ENCODE measurements at places on chromosomes 12 and 14.

DNA sequence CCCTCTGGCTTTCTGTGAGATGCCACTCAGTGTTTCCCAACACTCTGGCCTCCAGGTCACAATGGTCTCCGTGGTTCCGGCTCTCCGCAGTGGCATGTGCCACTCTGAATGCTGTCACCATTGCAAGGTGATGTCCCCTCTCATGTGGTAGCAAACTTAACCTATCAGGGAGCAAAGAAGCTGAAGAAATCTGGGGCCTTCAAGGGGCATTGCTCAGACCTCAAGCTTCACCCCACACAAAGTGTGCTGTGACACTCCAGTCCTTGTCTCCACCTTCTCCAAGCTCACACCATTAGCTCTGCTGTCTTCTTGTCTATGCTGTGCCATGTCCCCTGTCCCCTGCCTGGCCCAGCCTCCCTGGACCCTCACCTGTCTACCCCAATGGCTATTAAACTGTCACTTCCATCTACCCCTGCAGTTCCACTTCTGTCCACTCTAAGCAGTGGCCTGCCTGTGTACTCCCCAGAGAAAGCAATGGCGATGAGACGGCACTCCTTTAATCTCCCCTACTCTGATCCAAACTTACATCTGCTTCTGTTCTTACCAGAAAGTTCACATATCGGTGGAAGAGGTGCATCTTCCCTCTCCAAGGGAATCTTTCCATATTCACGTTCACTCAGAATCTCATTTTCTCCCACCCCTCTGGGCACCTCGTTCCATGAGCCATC, 93.7 kb downstream of the DHRS2 start:
- DNase-seq: no peak

DNA sequence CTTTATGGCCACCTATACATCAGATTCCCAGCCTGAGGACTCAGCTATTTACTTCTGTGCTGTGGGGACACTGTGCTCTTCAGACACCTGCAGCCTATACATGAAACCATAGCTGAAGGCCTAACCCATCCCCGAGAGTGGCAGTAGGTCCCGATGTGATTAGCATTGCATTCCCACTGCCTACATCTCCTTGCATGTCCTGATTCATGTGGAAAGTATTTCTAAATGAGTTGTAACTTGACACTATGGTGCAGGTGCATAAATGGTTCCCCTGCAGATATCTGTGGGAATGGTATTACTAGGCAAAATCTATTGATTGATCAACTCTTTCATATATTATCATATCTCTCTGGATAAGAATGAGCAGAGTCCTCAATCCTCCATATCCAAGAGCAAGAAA, 433.5 kb downstream of the DAD1 start:
- no peak for DNase-seq

GRCh38 chr12:108315486-108316105, 23.5 kb downstream of the CMKLR1 start:
- no peak for DNase-seq

DNA sequence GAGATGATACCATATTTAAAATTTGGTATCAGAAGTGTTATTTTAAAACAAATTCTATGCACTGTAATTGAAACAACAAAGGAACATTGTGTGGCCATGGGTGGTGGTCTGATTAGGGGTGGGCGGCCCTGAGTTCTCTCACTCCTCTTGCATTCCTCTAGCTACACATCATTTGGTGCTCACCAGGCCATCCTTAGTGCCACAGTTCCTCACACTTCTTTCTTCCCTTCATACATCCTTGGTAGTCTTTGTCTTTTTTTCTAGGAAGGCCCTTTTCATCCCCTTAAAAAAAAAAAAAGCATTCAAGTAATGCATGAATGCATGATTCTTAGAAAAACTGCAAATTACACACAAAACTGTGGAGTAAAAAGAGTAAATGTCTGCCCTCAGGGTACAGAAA, 2.4 kb upstream of the MANSC4 start:
- no peak for DNase-seq

GRCh38 chr12:262817-263216, at the start of gene SLC6A13:
SLC6A13 (minus strand) TSS chr12:262836; CDS start chr12:260052, 2,784 bp downstream.
- DNase-seq: no peak

DNA sequence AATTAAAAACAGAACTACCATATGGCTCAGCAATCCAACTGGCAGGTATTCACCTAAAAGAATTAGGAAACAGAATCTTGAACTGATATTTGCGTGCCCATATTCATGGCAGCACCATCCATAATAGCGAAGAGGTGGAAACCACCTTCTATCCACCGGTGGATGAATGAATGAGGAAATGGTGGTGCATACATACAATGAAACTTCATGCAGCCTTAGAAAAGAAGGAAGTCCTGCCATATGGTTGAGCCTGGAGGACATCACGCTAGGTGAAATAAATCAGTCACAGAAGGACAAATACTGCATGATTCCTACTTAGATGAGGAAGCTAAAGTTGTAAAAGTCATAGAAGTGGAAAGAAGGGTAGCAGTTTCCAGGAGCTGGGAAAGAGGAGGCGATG, 6.6 kb downstream of the TCL1A start:
- DNase-seq: no peak

GRCh38 chr14:101195309-101195901, 291.9 kb upstream of the RTL1 start:
- DNase-seq: no peak

DNA sequence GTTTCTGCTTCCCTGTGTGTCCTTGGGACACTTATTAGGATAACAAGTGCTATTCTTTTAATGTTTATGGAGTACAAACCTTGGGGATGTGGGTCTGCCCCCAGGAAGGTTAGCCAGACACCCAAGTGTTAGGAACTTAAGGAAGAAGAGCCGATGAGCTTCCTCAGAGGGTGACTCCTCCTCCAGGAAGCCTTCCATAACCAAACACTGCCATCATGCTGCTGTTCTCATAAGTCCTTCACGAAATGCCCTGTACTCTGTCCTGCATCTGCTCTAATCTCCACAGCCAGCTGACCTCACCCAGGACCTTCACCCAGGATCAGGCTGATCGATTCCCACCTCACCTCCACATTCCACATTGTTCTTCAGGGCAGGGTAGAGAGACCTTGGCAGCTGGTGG, 1.2 kb upstream of the KRT85 start:
- no peak for DNase-seq

- no peak for DNase-seq
Measured at GRCh38 chr14:32078858-32079216, 1.7 kb downstream of the ARHGAP5 start.

- DNase-seq: no peak
Measured at GRCh38 chr12:14868916-14869506, 16.6 kb downstream of the MGP start.

GRCh38 chr14:75301666-75302325, 23.2 kb downstream of the FOS start:
- DNase-seq: no peak

DNA sequence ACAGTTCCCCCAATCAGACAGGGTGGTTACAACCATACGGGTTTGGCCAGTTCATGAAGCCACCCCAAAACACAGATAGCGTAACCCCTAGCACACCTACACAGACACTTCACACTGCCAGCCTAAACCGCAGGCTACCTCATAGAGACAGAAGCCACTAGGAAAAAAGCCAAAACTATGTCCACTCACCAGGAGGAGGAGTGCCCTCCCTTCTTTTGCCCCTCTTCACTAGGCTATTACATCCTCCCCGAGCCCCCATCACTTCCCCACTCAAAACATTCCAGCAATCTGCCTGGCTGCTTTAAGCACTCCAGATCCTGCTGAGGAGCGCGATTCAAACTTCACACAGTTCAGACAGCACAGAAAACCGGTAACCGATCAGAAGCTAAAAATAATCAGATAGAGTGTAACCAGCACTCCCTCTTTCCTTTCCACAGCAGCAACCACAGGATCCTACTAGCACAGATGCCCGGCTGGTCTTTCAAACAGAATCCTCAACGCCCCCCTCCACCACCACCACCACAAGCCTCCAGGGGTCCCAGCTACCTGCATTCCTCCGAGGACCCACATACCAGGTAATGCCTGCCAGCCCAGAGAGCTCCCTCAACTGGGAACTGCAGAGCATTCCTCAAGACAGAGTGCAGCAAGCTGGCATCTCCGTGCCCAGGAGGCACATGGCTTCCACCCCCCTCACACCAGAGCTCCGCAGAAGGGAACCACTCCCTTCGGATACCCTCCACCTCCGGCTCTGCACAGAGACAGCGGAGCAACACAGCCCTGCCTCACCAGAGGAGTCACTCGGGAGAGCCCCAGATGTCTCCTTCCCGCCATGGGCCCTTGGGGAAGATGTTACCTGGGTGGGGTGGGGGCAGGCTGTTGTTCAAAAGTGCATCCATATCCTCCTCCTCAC, 1.5 kb downstream of the CHD4 start:
- DNase-seq: no peak

DNA sequence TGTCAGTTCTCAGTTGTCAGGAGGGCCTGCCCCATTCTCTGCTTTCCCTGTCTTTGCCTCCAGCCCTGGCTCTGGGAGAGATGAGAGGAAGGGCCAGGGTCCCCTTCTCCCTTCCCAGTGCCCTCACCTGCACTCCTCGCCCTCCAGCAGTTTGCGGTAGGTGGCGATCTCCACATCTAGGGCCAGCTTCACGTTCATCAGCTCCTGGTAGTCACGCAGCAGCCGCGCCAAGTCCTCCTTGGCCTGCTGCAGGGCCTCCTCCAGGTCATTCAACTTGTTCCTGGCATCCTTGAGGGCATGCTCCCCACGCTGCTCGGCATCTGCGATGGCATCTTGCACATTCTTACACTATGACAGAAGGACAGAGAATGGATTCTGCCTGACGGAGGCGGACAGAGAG, 5.4 kb downstream of the KRT2 start:
- no peak for DNase-seq

- no peak for DNase-seq
Measured at GRCh38 chr12:45674181-45674977, 55.1 kb upstream of the ARID2 start.

DNA sequence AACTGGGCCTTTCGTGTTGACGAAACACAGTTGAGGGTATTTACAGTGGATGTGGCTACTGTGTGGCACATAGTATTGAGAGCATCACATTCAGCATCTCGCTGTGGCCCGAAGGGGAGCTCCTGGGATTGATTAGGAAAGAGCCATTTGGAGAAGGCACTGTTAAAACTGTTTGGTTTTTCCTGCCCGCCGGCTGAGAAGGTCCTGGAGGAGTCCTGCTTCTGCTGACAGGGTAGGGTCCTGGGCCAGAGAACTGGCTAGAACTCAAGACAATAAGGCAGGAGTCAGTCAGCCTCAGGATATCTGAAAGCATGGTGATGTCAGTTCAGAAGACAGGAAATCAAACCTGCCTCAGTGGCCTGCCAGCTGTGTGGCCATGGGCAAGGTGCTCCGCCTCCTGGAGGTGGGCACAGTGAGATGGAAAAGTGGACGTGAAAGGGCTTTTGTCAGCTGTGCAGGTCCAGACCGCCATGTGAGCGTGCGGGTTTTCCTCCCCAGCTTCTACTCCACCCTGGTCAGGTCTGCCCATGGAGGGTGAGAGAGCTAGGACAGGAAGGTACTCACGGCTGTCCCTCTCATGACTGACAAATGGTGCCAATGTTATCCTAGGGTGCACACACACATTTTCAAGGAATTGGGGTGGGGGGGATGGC, 92.3 kb downstream of the NTF3 start:
- DNase-seq: no peak

- no peak for DNase-seq
Measured at GRCh38 chr12:27198036-27198435, 46.0 kb upstream of the STK38L start.

GRCh38 chr12:114681116-114681871, 2.7 kb downstream of the TBX3 start:
- DNase-seq: no peak

DNA sequence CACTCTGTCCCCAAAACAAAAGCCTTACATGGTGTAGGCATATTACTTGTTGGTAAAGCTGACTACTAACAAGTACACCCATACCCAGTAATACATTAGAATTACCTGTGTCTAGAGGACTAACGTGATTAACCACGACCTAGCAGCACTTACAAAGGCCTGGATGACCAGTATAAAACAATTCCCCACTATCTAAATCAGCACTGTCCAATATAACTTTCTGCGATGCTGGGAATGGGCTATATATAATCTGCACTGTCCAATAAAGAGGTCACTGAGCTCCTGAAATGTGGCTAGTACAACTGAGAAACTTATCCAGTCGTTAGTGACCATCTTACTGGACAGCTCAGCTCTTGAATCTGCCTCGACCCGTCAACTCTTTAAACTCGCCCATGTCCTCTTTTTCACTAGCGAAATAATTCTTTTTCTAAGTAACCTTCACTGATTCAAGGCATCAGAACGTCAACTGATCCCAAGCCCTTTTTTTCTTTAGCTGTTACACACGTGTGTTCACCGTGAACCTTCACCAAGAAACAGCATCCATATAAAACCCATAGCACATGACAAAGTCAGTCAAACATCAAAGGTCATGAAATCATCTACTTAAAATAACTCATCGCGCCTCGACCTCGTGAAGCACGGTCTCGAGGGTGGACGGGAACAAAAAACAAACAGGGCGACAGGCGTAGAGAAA, 905 bp upstream of the CIPC start:
- DNase-seq: no peak

GRCh38 chr14:31926652-31927347, 150.3 kb upstream of the ARHGAP5 start:
- DNase-seq: no peak

DNA sequence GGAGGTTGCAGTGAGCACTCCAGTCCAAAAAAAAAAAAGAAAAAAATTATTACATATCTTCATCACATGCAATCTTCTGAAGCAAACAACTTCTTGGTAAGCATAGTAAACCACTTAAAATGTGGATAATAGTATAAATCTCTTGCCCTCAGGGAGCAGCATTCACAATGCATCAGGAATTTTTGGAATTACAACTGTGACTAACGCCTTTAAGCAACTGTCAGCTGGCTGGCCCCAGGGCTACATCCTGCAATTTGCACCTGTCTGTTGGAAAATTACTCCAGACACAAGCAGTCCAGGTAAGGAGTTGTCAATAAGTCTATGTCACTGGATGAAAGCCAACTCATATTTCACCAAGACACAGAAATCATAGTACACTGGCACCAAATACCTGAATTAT, 5.5 kb upstream of the SLC7A7 start:
- no peak for DNase-seq

GRCh38 chr14:93984987-93985410, 8.6 kb upstream of the ASB2 start:
- DNase-seq: no peak

DNA sequence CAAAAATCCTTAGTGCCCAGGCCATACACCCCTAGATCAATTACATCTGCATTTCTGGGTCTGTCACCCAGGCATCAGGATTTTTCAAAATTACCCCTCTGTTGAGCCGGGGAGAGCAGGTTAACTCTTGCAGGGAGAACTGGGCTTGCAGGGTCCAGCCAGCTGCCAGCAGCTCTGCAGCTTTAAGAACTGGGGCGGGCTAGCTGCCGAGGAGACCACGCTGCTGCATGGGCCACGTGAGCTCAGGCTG, at the start of gene DGLUCY:
Gene DGLUCY (plus strand): TSS at position 245 of the 250 bp plus-strand sequence. CDS start 46,222 bp downstream, outside the sequence.
- DNase-seq: no peak

GRCh38 chr12:62772416-62772955, 162.5 kb downstream of the PPM1H start:
- no peak for DNase-seq
